NCI-H1092 treated with DMSO at 0.1 percent for 48 hours (cell line): ENCODE measurements at places on chromosomes 7 and 10.

DNA sequence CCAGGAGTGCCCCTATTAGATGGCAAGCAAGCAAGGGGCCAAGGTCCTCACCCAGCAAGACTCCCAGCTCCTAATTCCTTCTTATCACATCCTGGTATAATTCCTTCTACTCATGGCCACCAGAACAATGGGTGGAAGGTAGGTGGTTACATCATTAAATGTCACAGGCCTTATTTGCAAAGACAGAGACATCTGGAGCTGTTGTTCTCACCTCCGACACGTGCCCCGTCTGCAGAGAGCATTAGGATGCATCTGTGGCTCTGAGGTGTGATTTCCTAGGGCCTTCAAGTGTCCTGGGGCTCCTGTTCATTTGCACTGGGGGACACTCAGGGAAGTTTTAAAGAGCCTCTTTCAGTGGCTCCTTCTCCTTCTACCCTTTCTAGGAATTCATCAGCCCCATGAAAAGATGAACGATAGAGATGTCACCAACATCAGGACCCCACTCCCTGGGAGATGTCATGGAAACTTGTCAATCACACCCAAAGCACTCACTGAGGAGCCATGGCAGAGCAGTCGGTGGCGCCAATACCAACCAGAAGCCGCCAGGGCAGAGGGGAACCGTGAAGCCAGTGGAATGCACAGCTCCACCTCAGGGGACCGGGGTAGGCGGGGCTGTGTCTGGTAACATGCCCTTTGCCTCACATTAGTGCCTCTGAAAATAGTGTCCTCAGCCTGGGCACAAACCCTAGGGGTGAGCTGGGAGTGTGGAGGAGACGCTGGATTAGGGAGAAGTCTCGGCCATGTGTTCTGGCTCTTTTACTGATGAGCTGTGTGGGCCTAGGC lies 2.9 kb upstream of the ATP6V0E2 start:
- DNase-seq, result no peak

DNA sequence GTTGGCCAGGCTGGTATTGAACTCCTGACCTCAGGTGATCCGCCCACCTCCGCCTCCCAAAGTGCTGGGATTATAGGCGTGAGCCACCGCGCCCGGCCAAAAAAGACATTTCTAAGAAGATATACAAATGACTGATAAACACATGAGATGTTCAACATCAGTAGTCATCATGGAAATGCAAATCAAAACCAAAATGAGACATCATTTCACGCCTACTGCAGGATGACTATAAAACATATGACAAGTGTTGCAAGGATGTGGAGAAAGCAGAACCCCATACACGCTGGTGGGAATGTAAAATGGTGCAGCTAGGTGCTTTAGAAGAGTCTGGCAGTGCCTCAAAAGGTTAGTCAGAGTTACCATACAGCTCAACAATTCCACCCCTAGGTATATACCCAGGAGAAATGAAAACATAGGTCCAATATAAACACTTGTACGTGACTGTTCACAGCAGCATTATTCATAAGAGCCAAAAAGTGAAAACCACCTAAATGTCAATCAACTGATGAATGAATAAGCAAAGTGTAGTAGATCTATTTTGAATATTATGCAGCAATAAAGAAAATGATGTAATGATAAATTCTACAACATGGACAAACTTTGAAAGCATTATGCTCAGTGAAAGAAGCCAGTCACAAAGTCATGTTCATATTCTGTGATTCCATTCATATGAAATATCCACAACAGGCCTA lies 24.5 kb downstream of the TMEM209 start:
- DNase-seq, result no peak

DNA sequence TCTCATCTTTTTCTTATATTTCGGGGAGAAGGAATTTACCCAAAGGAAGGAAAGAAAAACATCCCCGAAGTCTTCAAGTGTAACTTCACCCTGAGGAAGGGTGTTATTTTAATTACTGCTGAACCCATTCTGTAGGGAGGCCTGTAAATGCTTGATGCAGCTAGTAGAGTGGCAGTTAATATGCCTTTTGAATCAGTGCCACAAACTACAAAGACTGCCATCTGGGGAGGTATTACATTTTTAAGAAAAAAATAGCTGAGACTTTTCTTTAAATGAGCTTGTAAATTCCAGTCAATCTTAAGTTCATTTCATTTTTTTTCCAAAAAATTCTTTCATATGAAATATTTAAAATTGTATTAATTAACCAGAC lies 233.1 kb upstream of the FERD3L start:
- peak; percentile 85 for DNase-seq

- no peak for DNase-seq
Measured at GRCh38 chr10:104582602-104582951, 58.5 kb upstream of the SORCS3 start.

DNA sequence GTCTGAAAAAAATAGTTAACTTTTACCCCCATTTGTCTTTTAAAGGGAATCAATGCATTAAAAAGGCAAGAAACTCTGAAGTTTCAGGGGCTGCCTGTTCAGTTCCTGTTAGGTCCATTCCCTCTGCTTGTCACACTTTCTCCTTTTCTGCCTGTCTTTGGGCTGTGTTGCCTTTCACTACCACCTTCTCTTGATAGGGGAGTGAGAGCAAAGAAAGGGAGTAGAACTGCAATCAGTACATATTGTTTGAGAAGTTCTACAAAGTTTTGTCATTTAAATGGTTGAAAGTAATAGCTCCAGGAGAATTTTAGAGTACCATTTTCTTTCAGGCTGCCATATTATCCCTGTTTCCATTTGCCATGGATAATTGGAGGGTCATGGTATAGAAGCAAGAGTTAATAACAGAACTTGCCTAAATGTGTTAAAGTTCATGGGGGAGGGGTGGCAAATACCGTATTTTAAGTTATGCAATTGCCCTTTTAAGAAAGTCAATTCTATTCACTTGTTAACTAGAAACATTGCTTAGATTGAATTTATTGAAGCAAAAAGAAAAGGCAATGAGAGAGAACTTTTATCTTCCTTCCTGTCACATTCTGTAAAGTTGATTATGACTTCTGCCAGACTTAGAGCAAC lies 38.6 kb downstream of the MPLKIP start:
- no peak for DNase-seq

DNA sequence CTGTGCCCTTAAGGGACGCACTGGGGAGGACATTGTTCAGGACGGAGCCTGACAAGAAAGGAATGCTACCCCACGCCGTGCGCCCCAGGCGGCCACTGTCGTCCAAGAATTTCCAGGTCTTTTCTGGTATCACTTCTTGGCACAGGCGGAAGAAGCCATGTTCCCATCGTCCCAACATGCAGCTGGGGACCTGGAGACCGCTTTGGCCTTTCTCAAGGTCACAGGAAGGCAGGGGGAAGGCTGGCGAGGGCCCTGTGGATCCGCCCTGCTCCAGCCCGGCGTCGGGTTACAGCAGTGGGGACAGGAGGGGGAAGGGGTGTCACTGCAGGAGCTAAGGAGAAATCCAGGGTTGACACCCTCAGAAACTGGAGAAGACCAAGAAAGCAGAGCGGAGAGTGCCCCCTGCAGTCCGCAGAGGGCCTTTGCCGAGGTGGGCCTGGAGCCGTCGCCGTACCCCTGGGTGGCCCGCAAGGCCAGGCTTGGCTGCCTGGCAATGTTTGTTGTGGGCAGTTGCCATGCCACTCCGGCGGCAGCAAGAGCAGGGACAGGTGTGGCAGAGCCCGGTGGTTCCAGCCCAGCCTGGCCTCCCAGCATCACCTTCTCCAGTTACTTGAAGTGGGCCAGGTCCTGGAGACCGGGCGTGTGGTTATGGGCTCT lies 104.1 kb downstream of the LHPP start:
- peak; percentile 77 for DNase-seq

- DNase-seq, result no peak
Measured at GRCh38 chr7:1340461-1341360, 108.0 kb downstream of the UNCX start.

GRCh38 chr7:55120074-55120473 lies 101.3 kb downstream of the EGFR start:
- no peak for DNase-seq

DNA sequence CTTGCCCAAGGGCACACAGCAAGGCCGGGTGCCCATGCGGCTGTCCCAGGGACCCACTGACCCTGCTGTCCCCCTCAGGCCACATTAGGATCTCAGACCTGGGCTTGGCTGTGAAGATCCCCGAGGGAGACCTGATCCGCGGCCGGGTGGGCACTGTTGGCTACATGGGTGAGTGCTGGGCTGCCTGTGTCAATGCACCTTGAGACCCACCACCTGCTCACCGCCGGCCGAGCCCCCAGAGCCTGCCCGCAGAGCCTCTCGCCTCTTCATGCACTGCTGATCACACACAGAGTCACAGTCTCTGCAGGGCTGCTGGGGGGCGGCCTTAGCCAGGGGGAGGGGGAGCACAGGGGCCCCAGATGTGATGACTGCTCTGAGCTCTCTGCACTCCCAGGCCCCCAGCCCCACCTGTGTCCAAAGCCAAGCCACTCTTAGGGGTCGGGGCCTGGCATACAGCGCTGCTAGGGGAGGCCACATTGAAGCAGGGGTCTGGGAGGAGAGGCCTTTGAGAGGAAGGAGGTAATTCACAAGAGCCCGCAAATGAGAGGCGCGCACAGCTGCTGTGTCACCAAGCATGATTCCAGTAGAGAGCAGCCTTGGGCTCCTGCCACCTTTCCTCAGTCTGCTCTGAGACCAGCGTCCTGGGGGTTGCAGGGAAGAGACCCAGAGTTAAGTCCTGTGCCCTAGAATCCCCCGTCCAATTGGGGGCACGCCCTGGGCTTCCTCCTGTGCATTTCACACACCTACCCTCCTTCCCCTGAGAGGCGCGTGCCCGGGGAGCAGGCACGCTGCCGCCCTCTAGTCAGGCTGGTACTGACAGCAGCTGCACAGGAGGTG lies 100.4 kb downstream of the RGS10 start:
- peak; percentile 36 for DNase-seq

GRCh38 chr7:69399401-69399800 lies 198.9 kb upstream of the AUTS2 start:
- DNase-seq, result no peak

DNA sequence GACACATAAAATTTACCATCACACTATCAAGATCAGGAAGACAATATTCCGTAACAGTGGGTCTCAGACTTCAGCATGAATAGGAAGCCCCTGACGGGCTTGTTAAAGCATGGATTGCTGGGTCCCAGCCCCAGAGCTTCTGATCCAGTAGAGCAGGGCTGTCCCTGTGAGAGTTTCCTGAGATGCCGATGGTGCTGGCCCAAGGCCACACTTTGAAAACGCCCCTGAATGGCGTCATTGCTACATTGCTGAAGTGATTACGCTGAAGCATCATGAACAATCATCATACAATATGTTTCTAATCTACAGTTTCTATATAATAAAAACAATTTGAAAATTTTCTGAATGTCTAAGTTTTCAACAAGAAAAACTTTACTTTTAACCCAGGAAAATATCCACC lies 38.0 kb upstream of the TMEM72 start:
- no peak for DNase-seq

DNA sequence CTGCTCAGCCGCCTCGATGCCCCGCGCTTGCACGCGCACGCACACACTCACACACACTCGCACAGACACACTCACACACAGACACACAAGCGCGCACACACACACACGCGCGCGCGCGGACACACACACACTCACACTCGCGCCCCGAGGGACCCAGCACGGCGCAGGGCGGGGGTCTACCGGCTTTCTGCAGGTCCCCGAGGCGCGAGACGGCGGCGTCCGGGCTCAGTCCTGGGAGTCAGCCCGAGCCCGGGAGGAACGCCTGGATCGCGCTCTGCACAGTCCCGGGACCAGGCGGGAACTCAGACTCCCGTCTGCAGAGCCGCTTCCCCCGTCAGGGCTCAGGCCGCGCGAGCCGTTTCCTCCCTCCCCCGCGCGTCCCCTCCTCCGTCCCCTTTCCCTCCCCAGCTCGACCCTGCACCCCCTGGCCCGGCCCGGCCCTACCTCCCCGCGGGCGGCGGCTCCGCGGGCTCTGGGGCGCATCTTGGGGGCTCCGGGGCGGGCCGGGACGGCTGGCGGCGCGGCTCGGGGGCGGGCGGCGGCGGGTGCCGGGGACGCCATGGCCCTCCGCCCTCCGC lies 464 bp downstream of the DENND2A start:
- DNase-seq, result peak; percentile 36

DNA sequence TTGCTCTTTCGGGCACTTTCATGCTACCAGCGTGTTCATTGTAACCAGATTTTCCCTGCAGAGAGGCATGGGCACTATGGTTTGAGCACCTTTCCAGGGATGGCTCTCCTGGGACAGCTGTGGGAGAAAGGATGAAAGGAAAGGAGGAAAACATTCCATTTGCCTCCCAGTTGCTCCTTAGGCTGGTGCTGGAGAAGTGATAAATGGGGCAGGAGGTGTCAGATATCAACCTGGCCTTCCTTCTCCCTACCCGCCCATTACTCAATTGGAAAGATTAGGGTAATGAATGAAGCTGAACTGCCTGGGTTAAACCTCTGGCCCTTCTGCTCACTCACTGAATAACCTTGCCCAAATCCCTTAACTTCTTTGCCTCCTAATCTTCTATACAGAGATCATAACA lies 228.4 kb downstream of the PLXNA4 start:
- no peak for DNase-seq

GRCh38 chr10:93199191-93199751 lies 125.6 kb downstream of the CYP26A1 start:
- peak; percentile 56 for DNase-seq

DNA sequence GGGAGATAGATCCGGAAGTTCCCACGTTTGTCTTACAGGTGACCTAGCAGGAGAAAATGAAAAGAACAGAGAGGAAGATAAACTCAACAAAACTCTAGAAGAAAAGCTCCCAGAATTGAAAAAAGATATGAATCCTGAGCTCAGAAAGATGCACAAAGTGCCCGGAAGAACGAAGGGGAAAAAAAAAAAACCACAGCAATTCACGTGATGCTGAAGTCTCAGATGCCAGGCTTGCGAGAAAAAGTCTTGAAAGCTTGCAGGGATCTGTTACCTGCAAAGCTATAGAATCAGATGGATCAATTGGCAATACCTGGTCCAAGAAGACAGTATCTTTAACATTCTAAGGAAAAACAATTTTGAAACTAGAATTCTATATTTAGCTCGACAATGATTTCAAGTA lies 33.5 kb downstream of the CARD11 start:
- DNase-seq, result no peak

- no peak for DNase-seq
Measured at GRCh38 chr10:6052247-6053221, 9.6 kb downstream of the IL2RA start.

DNA sequence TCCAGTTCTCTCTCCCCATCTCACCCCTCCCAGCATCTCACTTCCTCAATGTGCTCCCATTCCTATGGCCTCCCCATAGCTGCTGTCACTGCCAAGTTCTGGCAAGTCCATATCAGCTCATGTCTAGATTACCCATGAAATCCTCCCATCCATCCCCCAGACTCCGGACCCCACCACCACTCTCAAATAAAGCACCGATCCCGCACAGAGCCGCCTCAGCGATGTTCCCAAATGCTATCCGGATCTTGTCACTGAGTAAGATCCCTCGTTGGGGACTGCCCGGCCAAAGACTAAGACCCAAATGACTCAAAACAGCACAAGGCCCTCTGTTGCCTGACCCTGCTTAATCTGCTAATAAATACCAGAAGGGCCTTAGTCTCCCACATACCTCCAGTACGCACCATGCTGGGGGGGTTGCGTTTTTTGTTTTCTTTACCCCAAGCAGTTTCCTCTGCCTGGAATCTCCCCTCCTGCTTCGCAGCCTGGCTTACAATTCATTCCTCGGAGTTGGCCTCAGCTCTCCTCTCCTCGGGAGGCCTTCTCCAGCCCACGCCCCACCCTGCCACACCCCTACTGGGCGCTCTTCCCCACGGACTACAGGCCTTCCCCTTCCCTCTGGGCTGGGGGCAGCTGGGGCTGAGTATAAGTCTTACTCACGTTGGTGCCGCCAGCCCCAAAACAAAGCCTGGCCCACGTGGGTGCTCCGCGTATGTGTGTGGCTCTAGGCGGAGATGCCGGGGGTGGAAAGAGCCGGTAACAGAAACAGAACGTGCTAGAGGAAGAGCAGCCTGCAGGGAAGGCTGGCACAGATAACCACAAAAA lies 1.8 kb upstream of the DUSP5 start:
- DNase-seq, result no peak
